ENCODE measurements at places on chromosomes 13 and 19. TPM values are rescaled to one million over a fixed set of nuclear protein-coding genes. Genes with fewer than 3 reads are reported as not detected.

The WASF3 gene
- total RNA-seq = 0.20 TPM

The AXL gene
- 0.40 TPM for total RNA-seq

The FFAR2 gene
- total RNA-seq = not detected

The ZNF99 gene
- not detected for total RNA-seq

The PRR19 gene
- 0.68 TPM for total RNA-seq

- DNase-seq = no peak
- H3K27ac ChIP-seq = no peak overlapping the region
- no peaks in the 10 kb centered on the region for H3K27me3 ChIP-seq
- H3K4me3 ChIP-seq = no peak overlapping the region
- no peaks in the 10 kb centered on the region for H3K4me1 ChIP-seq
Measured at GRCh38 chr19:10740798-10741197, 22.9 kb downstream of the DNM2 start.

DNA sequence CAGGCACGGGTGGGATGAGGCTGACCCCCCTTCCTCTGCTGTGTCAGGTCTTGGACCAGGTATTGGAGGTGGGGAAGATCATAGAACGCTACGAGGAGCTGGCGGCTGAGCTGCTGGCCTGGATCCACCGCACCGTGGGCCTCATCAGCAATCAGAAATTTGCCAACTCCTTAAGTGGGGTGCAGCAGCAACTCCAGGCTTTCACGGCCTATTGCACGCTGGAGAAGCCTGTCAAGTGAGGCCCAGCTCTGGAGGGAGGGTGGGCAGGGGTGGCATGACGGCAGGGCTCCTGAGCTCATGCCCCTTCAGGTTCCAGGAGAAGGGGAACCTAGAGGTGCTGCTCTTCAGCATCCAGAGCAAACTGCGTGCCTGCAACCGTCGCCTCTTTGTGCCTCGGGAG lies 35.3 kb downstream of the SPTBN4 start:
- H3K4me1 ChIP-seq = no peaks in the 10 kb centered on the region
- DNase-seq = no peak
- no peaks in the 10 kb centered on the region for H3K36me3 ChIP-seq

DNA sequence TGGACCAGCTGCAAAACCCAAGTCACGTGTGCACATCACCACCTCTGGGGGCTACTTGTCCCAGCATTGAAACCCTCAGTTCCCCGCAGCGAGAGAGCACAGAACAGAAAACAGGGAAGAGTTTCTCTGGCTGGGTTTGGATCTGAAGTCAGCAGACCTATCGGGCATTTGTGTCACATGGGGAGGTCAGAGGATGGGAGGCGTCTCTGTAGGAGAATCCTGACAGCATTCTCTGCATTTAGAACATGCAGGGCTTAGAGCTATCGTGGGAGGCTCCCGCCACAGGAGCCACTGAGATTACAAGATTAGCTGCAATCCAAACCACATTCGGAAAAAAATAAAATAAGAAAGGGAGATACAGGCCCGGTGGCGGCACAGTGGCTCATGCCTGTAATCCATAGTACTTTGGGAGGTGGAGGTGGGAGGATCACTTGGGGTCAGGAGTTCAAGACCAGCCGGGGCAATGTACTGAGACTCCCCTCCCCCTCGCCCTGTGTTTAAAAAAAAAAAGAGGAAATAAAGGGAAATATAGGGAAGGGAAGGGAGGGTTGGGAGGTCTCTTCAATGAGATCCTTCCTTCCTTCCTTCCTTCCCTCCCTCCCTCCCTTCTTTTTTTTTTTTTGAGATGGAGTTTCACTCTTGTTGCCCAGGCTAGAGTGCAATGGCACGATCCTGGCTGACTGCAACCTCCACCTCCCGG lies 2.9 kb upstream of the TLE6 start:
- H3K4me3 ChIP-seq = no peak overlapping the region
- no peak for DNase-seq
- no peak overlapping the region for H3K27ac ChIP-seq

GRCh38 chr19:22286151-22286810 lies at the start of gene ZNF729:
Gene ZNF729, plus strand, starts transcription at chr19:22286441. Its CDS starts 85 bp downstream, at chr19:22286526.
- H3K27ac ChIP-seq = no peak within 1 kb of the TSS
- no peaks in the 10 kb centered on the region for H3K36me3 ChIP-seq
- H3K4me3 ChIP-seq = no peak within 1 kb of the TSS

DNA sequence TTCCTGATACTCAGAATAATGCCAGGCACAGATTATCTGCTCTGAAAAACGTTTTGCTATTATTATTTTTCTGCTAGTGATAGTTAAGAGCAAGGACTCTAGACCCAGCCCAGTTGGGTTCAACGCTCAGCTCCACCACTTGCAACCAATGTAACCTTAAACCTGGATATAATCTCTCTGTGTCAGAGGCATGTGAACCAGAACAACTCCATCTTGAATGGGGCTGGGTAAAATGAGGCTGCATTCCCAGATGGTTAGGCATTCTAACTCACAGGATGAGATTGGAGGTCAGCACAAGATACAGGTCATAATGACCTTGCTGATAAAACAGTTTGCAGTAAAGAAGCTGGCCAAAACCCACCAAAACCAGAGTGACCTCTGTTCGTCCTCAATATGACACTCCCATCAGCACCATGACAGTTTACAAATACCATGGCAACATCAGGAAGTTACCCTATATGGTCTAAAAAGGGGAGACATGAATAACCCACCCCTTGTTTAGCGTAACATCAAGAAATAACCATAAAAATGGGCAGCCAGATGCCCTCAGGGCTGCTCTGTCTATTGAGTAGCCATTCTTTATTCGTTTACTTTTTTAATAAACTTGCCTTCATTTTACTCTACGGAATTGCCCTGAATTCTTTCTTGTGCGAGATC lies 13.6 kb downstream of the FAM187B start:
- no peaks in the 10 kb centered on the region for H3K36me3 ChIP-seq
- H3K27ac ChIP-seq = peak overlapping the region; percentile 91
- DNase-seq = no peak
- H3K27me3 ChIP-seq = no peaks in the 10 kb centered on the region
- H3K4me3 ChIP-seq = no peak overlapping the region

DNA sequence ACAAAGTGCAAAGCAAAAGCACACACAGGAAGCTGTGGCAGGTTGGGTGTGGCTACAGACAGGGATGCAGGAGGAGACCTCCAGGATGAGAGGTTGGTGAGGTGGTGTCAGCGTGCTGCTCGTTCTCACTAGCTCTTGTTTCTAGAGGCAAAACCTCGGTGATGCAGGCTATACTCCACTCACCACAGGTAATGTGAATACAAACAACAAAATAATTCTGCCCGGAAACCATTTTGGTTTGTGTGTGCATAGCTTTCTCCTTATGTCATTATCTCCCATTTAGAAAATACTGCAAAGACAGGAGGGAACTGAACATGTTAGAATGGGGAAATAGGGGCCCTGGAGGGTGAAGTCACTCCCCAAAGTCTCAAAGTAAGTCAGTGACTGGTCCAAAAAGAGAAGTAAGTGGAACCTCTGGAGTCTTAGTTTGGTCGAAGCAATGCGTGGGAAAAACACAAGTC lies 9.4 kb downstream of the LCP1 start:
- H3K4me3 ChIP-seq = peak overlapping the region; percentile 50
- peaks cover 92% of the 10 kb centered on the region for H3K4me1 ChIP-seq
- no peaks in the 10 kb centered on the region for H3K36me3 ChIP-seq
- H3K27ac ChIP-seq = peak overlapping the region; percentile 82
- no peaks in the 10 kb centered on the region for H3K27me3 ChIP-seq
- DNase-seq = peak; percentile 67

GRCh38 chr19:18465214-18465963 lies 27.5 kb upstream of the ISYNA1 start:
- H3K4me3 ChIP-seq = no peak overlapping the region
- H3K27ac ChIP-seq = no peak overlapping the region
- H3K4me1 ChIP-seq = peaks cover 9% of the 10 kb centered on the region
- DNase-seq = no peak
- H3K27me3 ChIP-seq = no peaks in the 10 kb centered on the region

DNA sequence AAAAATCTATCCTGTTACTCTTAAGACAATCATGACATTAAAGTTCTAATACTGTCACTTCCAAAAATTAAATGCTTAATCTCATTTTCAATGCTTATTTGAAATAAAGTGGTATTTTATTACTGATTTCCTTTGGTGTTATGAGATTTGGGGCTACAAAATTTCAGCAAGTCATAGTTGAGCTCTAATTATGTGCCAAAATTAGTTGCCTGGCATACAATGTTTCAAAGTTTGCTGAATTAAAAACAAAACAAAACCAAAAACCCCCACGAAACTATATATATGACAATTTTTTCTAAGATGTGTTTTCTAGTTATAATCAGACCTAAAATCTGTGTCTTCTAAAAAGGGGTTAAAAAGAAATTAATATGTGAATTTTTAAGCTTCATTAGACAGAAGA lies 62.2 kb downstream of the KCNRG start:
- H3K4me1 ChIP-seq = peaks cover 5% of the 10 kb centered on the region
- H3K4me3 ChIP-seq = no peak overlapping the region
- peaks cover 12% of the 10 kb centered on the region for H3K27me3 ChIP-seq
- no peak for DNase-seq
- peaks cover 5% of the 10 kb centered on the region for H3K36me3 ChIP-seq

- no peak overlapping the region for H3K4me3 ChIP-seq
- peaks cover 5% of the 10 kb centered on the region for H3K36me3 ChIP-seq
- H3K4me1 ChIP-seq = peaks cover 6% of the 10 kb centered on the region
- DNase-seq = no peak
- H3K27me3 ChIP-seq = no peaks in the 10 kb centered on the region
Measured at GRCh38 chr19:45687599-45687998, 4.2 kb downstream of the SNRPD2 start.

DNA sequence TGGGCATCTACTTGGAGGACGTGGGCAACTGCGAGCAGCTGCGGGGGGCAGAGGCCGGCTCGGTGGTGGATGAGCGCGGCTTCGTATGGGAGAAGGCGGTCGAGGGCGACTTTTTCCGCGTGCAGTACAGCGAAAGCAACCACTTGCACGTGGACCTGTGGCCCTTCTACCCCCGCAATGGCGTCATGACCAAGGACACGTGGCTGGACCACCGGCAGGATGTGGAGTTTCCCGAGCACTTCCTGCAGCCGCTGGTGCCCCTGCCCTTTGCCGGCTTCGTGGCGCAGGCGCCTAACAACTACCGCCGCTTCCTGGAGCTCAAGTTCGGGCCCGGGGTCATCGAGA lies 10.3 kb upstream of the STRN4 start:
- DNase-seq = no peak
- no peaks in the 10 kb centered on the region for H3K4me1 ChIP-seq
- H3K27me3 ChIP-seq = no peaks in the 10 kb centered on the region
- peaks cover 15% of the 10 kb centered on the region for H3K36me3 ChIP-seq
- no peak overlapping the region for H3K27ac ChIP-seq
- H3K4me3 ChIP-seq = no peak overlapping the region

DNA sequence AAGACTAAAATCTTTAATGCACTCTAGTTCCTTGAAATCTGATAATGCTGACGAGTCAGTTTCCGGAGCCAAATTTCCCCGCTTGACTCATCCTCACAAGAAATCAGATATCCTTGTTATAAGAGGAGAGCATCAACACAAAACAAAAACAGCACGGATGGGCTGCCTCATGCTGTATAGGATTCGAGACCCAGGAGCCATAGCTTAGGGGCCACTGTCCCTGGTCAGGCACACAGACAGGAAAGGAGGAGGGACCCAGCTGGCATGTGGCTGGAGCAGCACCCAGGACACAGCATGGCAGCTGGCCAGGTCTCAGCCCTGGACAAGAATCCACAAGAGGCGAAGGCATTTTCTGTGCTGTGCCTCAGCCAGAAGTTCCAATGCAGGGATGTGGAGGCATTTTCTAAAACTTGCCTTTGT lies 110.2 kb upstream of the SPATA13 start:
- no peak for DNase-seq
- H3K27ac ChIP-seq = no peak overlapping the region

Measured in naive thymus-derived CD4-positive, alpha-beta T cell (primary cell).